Choroid plexus epithelial cell (primary cell): ENCODE measurements at places on chromosomes 2 and 18.

DNA sequence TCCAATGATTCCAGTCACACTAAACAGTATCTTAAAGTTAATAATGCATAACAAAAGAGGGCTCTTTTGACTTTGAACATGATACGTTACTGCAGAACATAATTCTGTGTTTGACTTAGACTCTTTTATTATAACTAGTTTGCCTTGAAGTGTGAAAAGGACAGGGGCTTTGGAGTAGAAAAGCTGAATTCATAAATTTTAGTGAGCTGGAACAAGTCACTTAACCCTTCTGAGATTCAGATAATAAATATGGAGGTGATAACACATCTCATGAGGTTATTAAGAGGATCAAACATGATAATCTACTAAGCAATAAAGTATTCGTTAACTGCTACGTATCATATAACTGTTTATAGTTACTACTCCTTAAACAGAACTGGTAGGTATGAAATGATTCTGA, 44.7 kb upstream of the FLACC1 start:
- DNase-seq = no peak

DNA sequence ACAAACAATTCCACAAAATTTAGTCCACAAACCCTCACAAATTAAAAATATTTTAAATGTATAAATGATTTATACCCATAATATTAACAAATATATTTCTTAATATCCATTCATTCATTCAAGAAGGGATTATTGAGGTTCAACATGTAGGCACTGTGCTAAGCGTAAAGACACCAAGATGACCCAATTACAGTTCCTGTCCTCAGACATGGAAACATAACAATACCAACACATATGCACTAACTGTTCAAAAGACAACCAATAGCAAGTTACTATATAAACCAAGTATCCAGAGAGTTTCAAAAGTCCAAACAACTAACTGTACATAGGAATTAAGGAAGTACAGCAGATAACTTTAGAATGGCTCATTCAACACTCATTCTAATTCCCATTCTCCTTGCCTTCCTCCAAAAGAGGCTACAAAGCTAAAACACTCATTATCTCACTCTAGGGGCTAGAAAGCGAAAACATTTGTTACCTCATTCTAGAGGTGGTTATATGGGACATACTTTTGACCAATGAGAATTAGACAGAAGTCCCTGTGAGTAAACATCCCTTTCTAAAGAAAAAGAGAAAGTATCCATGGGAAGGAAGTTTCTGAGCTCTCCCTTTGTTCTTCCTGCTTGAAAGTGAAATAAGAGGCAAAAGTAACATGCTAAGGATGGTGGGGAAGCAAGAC, 292.4 kb downstream of the ZEB2 start:
- DNase-seq = no peak

DNA sequence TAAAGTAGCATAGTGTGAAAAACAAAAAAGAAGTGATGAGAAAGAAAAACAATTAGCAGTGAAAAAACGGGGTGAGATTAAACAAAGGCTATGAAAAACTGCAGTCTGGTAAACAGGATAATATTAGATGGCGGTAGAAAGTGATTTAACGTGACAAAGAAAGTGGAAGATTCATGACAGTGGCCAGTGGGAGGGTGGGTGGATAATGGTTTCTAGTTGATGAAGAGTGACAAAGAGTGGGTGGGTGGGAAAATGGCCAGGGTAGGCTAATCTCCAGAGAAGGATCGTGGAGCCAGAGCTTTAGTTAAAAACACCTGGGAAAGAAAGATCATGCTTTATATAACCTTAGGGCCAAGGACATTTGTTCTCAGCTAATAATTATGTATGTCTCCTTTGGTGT, 1667.8 kb downstream of the LRP1B start:
- DNase-seq = no peak

DNA sequence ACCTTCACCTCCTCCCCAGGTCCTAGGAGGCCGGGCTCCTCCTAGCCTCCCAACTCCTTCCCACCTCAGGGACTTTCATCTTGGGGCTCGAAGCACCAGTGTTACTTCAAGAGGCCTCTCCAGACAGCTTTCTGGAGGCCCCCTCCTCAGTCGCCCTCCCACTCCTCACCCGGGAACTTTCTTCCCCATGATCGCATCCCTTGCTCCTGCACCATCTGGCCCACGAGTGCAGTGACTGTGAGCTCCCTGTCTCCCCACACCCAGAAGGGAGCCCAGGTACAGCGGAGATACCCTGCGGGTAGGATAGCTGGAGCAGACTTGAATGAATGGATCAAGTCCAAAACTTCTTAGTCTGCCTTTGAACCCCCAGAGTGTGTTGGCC, 6.1 kb downstream of the ERFE start:
- DNase-seq = no peak

GRCh38 chr2:173747035-173747434, 218.1 kb downstream of the SP3 start:
- no peak for DNase-seq

- DNase-seq = no peak
Measured at GRCh38 chr2:8236391-8236790, 445.5 kb upstream of the ID2 start.

GRCh38 chr18:54607213-54608027, 16.4 kb downstream of the DYNAP start:
- peak; percentile 31 for DNase-seq

GRCh38 chr2:1886405-1886992, 142.2 kb upstream of the PXDN start:
- DNase-seq = peak; percentile 93

DNA sequence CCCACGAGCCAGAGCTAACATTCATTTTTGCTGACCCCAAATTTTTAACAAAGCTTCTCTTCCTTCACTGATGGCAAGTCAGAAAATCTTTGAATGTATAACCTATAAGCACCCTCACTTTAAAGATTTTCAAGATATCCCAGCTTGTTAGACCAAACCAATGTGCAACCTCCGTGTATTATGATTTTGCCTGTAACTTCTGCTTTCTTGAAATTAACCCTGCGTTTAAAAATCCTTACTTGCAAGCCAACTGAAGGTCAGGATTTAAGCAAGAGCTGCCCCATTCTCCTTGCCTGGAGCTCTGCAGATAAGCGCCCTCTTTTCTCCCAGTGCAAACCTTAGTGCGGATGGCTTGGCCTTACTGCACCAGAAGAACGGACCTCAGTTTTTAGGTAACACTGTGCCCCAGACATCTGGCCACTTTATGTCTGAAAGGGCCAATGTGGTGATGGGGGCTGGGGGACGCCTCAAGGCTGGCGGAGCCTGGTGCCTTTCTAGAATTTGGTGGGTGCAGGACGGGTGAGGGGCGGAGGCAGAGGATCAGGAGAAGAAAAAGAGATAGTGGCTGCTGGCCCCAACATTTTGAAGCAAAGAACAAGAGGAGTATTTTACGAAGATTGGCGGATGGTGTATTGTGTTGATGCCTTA, 805 bp upstream of the TNFRSF11A start:
- DNase-seq = no peak

DNA sequence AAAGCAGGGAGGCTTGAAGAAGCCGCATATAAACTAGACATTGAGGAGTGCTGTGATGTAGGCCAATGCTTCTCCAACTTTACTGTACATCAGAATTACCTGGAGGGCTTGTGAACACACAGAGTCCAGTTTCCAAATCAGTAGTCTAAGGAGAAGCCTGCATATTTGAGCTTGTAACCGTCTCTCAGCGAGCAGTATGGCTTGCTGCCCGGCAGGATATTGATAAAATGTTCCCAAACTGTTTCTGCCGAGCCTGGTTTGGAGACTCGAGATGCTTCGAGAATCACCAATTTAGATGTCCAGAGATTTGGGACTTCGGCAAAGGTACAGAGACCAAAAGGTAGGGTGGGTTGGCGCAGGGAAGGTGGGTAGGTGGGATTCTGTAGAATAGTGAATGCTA, 11.0 kb upstream of the RAB31 start:
- DNase-seq = no peak

DNA sequence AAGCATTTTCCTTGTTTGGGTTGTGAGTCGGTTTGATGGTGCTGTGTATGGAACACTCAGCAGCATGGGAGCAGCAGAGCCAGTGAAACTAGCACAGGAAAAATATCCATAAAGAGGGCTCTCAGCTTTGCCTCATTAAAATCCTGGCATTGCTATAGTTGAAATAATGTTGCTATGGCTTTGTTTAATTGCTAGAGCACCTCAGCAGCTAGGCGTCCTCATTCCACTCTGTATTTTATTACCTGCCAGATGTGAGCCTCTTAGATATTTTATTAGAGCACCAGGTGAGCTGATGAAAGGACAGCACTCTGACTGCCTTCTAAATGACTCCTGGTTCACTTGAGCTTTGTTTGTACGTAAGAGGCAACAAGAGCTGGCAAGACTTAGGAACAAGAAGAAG, 232.4 kb downstream of the MTX2 start:
- no peak for DNase-seq

- no peak for DNase-seq
Measured at GRCh38 chr18:57953883-57954282, 90.1 kb upstream of the NEDD4L start.

- no peak for DNase-seq
Measured at GRCh38 chr2:50490991-50491390, 540.9 kb downstream of the NRXN1 start.

GRCh38 chr2:56009758-56010458, 86.3 kb upstream of the EFEMP1 start:
- DNase-seq = peak; percentile 81

- peak; percentile 31 for DNase-seq
Measured at GRCh38 chr2:168244318-168244717, 3.1 kb downstream of the STK39 start.

DNA sequence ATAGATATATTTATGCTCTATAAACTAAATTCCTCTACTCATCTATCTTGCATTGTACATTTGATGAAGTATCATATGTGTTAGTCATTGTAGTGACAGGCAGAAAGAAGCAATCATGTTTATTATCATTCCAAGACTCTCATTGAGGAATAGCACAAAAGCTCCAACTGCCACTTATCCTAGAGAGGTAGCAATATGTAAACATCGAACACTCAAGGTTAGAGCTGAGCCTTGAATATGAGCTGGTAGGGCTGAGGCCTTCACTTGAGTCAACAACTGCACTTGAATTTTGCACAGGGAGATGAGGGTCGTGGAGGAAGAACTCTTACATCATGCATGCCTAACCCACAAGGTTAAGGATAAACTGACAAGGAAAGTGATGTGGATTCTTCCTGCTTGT, 900.9 kb downstream of the CPS1 start:
- DNase-seq = no peak

DNA sequence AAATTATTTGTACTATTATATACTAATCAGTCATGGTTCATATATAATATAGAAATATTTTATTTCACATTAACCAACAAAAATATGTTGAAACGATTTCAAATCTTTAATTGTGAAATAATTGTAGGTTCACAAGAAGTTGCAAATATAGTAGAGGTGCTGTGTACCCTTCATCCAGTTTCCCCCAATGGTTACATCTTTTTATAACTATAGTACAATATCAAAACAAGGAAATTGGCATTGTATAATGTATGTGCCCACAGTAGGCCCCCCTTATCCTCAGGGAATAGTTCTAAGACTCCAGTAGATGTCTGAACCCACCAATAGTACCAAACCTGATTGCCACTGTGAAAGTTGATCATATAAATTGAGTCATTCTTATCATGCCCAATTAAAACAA, 7.4 kb upstream of the CYB5A start:
- DNase-seq = no peak

- no peak for DNase-seq
Measured at GRCh38 chr2:69210385-69210784, 176.6 kb downstream of the GFPT1 start.

GRCh38 chr18:41144441-41144840, 810.6 kb upstream of the PIK3C3 start:
- DNase-seq = peak; percentile 82

DNA sequence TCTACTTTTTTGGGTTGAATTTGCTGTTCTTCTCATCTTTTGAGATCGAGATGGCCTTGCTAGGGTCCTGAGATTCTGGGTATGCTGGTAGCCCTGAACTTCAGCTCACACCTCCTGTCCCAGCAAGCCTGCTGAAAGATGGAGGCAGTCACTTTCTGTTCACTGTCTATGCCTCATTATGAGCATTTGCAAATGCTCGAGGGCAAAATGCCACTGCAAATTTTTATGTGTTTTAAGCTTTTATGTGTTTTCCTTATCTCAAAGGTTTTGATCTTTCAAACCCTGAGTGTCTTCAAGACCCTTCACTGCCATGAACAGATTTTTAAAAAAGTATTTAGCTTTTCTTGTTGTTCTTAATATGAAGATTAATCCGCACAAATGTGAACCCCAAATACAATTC, 766.7 kb upstream of the HS6ST1 start:
- no peak for DNase-seq

DNA sequence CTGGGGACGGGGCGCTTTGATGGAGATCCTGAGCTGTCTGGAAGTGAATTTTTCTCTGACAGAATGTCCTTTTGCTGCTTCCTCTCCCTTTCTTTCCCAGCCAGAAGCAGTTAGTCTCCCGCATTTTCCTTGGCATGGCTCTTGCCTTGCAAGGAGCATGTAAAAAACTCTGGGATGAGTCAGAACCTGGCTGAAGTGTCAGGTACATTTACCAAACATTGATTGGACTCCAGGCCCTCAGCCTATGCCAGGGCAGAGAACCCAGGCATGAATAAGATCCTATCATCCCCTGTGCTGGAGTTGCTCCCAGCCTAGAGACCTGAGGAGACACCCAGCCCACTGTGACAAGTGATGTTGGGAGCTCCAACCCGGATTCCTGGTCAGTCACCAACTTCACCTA, 21.6 kb downstream of the STON1 start:
- no peak for DNase-seq

DNA sequence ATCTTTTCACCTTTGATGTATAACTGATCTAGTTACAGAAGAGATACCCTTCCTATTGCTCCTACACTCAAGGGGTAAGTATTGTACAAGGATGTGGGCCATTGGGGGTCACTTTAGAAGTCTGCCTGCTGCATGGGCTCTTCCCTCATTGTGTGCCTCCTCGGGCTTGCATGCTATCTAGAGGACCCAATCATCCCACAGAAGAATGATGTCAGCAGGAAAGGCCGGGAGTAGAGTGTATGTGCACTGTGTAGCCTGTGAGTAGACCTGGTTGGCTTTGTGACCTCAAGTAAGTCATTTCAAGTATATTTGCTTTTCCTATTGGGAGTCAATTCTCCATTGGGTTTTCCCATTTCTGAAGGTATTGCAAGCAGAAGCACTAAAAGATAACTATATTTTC, 129.5 kb upstream of the TRIB2 start:
- no peak for DNase-seq

DNA sequence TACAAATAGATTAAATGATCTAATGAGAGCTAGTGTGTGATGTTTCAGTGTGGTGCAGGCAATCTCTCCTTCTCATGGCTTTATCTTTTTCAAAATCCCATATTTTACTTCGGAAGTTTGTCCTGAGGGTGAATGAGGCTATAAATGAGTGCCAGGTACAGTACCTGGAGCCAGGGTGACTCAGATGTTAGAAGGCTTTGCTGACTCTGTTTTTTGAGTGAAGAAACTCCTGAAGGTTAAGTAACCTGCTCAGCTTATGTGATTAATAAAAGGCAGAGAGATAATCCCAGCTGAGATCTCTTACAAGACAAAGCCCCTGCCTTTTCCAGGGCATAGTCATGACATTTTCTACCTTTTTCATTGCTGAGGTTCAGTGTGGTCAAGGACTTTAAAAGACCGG, 52.6 kb downstream of the MGAT5 start:
- DNase-seq = no peak
